Hippocampal formation (tissue), 2 donors: ENCODE measurements at places on chromosomes 1 and 21.
A peak's percentile ranks its signal among the peaks of the same experiment; 100 is the strongest.

- no peak for DNase-seq
Measured at GRCh38 chr1:46362158-46362557, 21.6 kb downstream of the NSUN4 start.

- no peak for DNase-seq
Measured at GRCh38 chr1:238624776-238625175, 734.1 kb upstream of the ZP4 start.

- no peak for DNase-seq
Measured at GRCh38 chr1:1351511-1352427, 2.6 kb upstream of the DVL1 start.

DNA sequence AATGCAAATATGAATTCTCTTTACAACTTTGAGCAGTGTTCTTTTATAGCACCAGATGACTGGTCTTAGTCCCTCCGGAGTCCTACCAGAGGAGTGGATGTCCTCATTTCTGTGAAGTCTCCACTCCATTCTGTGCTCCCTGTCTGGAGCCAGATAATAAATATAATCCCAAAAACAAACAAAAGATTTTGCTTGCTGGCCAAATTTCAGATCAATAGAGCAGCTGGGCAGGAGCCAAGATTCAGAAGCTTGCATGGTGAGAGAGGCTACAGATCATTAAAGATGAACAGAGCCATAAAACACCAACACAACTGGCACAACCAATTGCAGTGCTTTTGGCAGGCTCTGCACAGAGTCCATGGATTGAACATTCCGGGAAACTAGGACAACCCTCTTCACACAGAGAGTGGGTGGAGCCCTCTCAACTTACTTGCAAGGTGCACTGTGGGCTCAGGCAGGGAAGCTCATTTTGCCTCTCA, 231.5 kb upstream of the SNX7 start:
- DNase-seq = no peak

- DNase-seq = no peak
Measured at GRCh38 chr1:25205786-25206185, 26.5 kb downstream of the SYF2 start.

GRCh38 chr1:52192436-52192835, 50.5 kb downstream of the ZFYVE9 start:
- DNase-seq = no peak

GRCh38 chr1:178434360-178434759, 62.4 kb downstream of the CLEC20A start:
- no peak for DNase-seq

DNA sequence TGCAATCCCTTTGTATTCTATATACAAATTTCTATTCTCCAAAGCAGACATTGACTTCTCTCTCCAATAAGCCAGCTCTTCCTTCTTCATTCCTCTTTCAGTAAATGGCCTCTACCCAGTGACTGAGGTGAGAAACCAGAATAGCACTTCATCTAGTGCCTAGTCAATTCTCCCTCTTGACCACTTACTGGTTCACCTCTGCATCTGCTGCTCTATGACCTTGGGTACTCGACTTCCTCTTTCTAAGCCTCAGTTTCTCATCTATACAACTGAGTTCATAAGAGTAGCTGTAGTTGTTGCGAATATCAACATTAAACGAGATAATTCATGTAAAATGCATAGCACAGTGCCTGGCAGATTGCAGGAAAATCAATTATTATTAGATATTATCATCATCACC, 12.4 kb downstream of the LYST start:
- DNase-seq = no peak

DNA sequence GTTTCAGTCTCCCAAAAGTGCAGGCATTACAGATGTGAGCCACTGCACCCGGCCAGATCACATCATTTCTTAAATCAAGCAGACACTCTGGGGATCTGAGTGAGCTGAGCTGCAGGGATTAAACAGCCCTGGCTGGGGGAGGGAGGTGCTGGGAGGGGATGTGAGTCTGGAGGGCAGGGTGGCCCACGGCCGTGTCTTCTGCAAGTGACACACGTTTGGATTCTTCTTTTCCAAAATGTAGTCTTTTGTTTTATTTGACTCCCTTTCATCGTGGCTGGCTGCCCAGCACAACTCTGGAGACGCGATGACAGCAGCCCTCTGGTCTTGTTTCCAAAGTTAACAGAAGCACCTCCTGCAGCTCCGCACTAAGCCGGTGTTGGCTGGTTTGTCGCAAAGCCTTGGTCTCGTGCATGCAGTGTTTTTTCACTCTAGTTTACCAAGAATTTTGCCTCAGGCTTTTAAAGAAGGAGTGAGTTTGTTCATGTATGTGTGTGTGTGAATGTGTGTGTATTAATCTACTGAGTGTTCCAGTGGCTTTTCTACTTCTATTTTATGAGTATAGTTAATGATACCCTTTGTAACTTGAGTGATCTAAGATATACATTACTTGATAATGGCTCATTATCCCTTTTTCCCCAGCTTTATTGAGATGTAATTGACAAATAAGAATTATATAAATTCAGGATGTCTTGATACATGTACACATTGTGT, 2.8 kb upstream of the KRTAP10-5 start:
- DNase-seq = no peak

GRCh38 chr21:33206771-33207281, 22.9 kb upstream of the IFNAR2 start:
- DNase-seq = no peak

DNA sequence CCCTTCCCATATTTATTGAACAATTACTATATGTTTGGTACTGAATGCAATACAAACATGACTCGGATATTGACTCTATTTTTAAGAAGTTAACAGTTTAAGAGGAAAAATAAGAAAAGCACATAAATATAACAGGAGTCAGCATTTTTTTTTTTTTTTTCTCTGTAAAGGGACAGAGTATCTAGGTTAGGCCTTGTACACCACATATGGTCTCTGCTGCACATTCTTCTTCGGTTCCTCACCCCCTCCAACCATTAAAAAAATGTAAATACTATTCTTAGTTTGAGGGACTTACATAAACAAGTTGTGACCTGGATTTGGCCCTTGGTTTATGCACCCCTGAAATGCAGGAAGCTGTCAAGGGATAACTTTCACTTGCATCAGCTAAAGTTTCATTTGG, 40.4 kb downstream of the PHC2 start:
- DNase-seq = no peak

GRCh38 chr21:24375201-24375600, 1232.1 kb downstream of the MRPL39 start:
- no peak for DNase-seq

- no peak for DNase-seq
Measured at GRCh38 chr1:17333081-17333480, 25.1 kb downstream of the PADI4 start.

GRCh38 chr1:10980094-10980577, 32.3 kb upstream of the TARDBP start:
- DNase-seq = peak; percentile 86

DNA sequence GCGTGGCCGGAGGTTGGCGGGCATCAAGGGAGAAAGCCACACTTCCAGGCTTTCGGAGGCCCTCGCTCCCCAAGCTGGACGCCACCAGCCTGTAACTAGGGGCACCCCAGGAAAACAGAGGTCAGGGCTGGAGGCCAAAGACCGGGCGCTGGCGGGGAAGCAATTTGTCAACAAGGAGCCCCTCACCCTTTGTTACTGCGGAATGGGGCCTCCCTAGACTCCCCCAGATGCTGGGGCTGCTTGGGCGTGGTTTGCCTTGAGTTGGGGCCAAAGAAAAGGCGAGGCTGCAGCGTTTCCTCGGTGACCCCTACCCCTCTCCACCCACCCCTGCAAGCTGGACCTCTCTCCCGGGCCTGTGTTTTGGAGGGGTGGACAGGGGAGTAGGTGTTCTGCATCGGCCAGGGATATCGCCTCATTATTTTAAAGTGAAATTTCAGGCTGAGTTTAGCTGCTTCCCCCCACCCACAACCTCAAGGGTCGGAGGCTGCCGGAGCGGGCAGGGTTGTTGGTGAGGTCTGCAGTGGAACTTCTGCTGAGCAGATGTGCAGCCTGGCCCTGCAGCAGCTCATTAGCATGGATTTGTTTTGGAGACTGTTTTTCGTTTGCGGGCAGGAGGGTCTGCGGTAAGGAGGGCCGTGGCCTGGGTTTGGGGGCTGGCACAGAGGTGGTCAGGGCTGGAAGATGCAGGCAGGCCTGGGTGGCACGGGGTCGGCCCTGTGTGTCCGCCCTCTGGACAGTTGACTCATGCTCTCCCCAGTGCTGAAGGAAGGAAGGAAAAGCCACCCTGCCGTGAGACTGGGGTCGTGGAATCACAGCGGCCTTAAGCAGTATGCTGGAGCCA, 1.5 kb downstream of the NBL1 start:
- DNase-seq = no peak

DNA sequence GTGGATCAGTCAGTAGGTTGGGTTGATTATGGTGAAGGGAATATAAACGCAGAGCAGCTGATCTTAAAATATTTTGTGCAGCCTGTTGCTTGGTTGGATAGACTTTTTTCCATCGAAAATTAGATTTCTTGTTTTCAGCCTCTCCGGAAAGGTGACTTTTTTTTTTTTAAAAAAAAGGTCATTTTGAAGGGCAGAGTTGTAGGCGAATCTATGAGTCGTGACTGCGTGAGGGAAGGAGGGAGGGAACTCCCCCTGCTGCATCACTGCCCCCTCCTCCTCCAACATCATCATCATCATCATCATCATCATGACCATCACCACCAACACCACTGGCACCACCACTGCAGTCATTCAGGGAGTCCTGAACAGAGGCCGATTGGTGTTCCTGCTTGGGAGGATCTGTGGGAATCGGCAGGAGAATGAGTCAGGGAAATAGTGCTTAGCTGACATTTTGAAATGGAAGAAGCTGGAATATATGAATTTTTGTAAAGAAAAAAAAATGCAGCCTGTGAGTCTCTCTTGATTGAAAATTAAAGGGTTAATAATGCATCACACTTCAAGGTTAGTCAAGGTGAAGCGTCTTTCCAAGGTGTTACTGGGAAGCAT, 1.2 kb downstream of the ATP1B1 start:
- DNase-seq = no peak

- DNase-seq = no peak
Measured at GRCh38 chr21:34844013-34844923, 175.5 kb downstream of the CLIC6 start.

GRCh38 chr1:53608071-53608470, 130.9 kb downstream of the GLIS1 start:
- no peak for DNase-seq

DNA sequence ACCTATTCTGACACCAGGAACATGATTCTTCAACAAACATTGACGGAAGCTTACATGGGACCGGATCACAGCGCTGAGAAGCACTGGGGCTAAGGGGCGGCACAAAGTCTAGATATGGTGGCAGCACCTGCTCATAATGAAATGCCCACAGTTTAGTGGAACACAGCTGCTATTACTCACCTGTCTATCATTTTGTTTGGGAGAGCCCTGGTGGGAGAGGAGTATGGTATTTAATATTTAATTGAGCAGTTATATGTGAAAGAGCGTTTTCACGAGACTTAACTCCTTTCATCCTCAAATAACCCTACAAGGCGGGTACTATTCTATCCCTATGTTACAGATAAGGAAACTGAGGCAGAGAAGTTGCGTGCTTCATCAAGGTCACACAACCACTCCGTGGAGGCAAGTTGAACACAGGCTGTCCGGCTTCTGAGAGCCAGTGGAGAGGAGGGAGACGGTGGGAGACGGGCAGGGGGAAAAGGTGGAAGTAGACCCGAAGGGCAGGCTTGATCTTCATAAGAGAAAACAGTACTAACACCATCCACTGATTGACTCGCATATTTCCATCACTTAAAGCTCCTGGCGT, 790 bp upstream of the TSNAX start:
- no peak for DNase-seq

DNA sequence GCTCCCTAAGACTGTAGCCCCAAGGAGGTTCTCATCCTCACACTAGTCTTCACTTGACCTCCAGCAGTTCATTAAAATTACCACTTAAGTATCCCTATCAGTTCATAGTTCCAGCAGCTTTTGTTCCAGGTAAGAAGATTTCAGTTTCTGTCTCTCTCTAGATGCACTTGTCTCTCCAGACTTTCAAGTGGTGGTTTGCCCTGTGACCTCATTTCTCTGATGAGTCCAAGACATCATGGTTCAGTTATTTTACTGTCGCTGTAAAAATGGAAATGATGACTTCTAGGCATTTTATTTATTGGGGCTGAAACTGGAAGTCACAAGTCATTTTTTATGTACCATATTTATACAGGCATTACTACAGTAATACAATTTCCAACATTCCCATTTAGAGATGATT, 17.9 kb upstream of the RGS18 start:
- DNase-seq = no peak

DNA sequence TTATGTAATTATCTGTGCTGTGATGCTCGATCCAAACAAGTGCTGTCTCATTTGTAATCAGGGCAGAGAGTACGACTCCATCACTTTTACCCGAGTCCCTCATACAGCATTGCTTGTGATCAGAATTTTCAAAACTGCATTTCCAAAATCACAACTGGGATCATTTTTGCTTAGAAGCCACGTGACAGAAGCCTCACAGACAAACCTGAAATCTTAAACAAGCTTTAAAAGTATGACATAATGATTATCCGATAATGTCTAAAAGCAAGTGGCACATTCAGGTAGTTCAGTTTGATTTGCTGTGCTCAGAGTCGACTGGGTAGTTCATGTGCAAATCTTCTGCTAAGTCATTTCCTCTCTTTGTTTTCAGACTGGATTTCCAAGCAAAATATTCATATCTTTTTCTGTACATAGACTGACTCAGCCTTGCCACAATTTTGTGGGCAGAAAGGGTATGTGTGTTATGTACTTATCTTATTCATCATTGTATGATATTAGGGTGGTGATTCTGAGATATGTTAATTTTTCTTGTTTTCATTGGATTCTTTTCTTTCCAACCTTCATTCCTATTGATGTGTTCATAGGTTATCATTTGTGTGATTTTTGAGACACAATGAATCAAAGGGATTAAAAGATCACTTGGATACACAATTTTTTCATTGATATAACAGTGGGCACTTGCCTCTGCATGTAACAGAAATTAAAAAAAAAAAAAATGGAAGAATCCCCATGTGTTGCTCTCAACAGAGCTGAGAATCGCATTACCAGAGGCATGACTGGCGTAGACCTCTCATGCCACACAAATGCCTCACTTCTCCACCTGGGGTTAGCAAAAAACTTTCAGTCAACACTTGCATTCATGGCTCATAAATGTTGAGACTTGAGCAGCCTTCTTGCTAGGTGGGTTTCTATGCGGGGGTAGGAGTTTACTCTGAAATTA, 355.7 kb downstream of the LTN1 start:
- no peak for DNase-seq

DNA sequence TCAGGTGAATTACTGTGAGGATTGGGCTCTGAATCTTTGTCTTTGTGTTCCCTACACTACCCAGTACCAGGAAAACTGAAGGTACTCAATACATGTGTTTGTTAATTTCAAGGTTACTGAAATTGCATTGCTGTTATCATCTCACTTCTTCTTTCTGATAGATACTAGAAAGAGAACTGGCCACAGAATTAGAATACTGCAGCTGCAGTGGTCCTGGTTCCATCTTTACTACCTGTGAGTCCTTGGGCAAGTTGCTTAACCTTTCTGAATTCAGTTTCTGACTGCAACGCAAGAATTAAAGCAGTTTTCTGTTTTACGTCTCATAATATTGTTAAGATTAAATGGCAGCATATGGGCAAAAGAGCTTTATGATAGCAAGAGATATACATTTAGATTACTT, 263.5 kb downstream of the LMO4 start:
- DNase-seq = no peak
